Astrocyte of the hippocampus (primary cell): ENCODE measurements at places on chromosomes 5 and 9.

DNA sequence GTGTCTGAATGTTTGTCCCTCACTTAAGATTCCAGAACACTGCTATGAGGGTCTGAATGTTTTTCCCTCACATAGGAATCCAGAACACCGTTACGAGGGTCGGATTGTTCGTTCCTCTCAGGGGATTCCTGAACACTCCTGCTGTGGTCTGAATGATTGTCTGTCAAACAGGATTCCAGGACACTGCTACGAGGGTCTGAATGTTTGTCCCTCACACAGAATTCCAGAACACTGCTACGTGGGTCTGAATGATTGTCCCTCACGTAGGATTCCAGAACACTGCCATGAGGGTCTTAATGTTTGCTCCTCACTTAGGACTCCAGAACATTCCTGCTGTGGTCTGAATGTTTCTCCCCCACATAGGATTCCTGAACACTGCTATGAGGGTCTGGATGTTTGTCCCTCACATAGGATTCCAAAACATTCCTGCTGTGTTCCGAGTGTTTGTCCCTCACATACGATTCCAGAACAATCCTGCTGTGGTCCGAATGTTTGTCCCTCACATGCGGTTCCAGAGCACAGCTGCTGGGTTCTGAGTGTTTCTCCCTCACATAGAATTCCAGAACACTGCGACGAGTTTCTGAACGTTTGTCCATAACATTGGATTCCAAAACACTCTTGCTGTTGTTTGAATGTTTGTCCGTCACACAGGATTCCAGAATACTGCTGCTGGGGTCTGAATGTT is 199.5 kb downstream of the FOXD4L6 start:
- no peak for DNase-seq

GRCh38 chr9:98323831-98324135 is 68.3 kb upstream of the TBC1D2 start:
- DNase-seq: peak; percentile 9

DNA sequence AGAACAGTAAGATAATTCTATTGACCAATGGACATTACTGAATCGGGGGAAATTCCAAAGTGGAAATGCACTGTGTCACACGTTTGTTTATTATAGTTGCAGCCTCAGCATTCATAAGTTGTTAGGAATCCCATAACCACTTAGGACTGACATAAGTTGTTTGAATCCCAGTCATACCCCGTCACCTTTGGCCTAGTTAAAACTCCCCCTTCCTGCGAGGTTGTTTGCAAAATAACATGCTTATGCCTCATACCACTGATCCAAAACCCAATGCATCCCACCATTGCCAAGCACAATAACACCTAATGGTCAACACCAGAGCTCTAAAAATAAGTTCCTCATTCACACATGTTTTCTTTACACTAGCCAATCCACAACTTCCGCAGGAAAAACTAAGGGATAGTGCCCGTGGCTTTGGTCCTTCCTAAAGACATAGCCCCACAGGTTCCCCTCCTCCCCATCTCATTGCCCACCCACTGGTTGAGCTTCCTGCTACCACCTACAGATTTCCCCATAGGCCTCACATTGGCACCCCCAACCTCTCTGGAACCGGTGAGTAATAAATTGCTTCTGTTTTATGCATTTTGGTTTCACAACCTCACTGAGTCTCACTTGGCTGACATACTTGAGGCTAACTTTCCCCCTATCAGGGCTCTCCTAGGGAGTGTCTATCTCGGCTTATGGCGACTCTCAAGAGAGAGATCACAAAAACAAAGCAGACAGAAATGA is 42.3 kb upstream of the MUSK start:
- peak; percentile 75 for DNase-seq

GRCh38 chr5:51156838-51157237 is 226.4 kb upstream of the ISL1 start:
- DNase-seq: no peak

- DNase-seq: no peak
These were observed 123.2 kb upstream of the FBXL7 start for GRCh38 chr5:15376803-15377202.

GRCh38 chr5:151700296-151700695 is 13.6 kb upstream of the SPARC start:
- DNase-seq: no peak

- peak; percentile 77 for DNase-seq
These were observed 60.1 kb downstream of the GALNT12 start for GRCh38 chr9:98867429-98868168.

DNA sequence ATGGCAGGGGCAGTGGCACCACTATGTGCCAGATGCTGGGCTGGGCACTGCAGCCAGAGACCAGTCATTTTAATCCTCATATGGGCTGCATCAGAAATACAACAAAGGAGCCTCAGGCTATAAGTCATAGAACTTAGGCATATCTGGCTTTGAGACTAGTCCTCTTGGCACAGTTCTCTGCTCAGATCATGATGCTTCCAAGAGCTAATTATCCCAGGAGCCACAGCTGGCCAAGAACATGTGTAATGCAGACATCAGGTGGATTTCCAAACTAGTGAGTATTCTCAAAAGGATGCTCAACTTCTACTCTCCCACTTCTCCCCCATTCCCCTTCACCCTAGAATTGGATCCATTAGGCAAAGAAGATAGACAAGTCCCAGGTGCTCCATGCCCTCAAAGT is 562.2 kb upstream of the TRPC7 start:
- DNase-seq: no peak

DNA sequence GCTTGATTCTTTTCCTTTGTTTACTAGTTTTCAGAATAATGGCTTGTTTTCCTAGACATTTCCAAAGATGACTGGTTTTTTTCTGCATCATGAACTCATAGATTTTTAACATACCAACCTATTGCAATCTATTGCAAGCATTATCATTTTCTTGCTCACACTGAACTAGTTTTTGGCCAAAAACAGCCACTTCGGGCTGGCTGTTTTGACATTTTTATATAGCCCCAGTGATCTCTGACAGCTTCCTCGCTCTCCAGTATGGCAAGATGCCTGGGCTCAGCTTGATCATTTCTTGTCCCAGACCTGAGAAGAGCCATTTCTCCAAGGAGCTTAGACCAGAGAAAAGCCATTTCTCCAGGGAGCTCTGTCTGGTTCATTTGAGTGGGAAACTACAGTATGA is 94.3 kb upstream of the MAMDC2 start:
- no peak for DNase-seq

DNA sequence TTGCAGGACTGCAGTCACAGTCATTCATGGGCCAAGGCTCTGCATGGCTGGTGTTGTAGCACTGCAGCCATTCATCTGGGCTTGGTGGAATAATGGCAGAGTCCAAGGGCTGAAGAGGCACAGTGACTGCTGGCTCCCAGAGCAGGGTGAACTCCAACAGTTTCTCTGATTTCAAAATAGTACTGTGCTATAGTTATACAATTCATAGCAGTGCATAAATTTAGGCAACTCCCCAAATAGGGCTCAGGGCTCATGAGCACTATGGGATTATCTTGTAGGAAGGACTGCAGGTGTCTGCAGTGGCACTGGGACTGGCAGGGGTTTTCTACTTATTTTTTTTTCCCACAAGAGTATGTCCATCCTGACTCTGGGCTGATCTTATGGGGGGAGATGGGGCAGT is 642.5 kb upstream of the SGCD start:
- DNase-seq: no peak

DNA sequence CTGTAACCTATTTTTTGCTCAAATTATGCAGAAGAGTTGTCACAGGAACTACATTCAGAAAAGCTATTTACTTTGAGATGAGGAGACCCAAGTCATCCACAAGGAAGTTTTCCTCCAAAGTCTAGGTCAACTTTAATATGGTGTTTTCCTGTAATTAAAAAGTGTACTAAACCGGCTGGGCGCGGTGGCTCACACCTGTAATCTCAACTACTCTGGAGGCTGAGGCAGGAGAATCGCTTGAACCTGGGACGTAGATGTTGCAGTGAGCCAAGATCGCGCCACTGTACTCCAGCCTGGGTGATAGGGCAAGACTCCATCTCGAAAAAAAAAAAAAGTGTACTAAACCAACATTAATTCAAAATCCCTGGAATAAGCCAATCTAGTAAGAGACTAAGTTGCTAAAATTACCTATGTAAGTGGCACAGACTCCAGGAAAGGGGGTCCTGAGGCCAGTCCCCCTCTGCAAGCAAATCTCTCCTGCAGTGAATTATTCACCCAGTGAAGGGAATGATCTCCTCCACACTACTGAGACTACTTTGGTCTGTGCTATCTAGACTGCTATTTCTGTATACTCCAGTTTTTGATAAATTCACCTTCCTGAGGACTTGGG is 38.9 kb downstream of the FNBP1 start:
- no peak for DNase-seq
